ENCODE measurements at places on chromosomes 4 and X.

DNA sequence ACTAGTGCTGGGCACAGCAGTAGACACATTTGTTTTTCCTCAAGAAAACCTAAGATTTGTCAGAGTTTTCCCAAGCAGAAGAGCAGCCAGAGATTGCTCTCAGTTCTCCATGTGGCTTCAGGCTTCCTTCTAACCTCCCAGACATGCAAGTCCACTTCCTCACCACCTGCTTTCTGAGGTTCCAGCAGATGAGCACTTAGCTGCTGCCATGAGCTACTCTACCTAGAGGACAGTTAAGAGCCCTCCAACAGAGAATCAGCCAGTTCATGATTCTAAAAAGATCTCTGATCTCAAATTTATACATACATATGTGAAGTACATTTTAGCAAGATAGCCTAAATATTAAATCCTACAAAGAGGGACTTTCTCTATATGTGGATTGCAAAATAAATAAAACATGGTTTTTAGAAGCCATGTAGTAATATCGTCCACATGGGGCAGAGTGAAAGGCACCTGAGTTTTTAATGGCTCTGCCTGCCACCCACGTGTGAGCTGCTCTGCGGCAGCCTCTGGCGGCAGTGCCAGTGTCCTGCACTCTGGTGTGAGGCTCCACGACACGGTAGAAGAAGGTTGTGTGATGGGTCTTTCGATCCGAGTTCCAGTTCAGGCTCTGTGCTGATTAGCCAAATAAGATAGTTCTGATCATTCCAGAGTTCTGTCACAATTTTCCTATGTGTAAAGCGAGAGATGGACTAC is 10.3 kb downstream of the CYP4V2 start:
- peak; percentile 22 for DNase-seq

DNA sequence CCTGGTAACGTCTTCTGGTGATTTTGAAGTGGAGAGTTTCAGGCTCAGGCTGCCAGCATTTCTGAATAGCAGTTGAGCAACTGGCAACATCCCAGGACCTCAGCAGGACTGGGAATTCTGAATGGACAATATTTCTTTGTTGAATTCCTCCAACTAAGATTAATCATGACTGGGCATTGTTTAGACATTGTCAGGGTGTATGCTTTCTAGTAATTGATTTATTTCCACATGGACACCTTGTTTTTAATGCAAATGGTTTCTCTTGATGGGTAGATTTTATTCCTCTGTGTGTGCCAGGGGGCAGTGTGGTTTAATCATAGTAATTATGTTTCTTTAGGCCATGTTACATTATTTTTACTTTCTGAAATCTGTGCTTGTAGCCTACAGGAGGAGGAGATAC is 1004.7 kb upstream of the LCORL start:
- no peak for DNase-seq

DNA sequence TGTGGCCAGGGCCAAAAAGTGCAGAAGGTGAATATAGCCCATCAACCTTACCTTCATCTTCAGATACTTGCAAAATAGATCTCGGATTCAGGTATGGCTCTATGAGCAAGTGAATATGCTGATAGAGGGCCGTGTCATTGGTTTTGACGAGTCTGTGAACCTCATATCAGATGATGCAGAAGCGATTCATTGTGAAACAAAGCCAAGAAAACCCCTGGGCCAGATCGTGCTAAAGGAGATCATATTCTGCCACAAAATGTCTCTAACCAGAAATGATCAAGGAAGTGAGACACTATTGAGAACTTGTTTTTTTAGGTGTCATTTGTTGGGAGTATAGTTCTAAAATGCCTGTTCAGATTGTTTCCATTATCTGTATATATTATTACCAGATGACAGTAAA is 48.3 kb downstream of the PDK3 start:
- DNase-seq, result no peak

DNA sequence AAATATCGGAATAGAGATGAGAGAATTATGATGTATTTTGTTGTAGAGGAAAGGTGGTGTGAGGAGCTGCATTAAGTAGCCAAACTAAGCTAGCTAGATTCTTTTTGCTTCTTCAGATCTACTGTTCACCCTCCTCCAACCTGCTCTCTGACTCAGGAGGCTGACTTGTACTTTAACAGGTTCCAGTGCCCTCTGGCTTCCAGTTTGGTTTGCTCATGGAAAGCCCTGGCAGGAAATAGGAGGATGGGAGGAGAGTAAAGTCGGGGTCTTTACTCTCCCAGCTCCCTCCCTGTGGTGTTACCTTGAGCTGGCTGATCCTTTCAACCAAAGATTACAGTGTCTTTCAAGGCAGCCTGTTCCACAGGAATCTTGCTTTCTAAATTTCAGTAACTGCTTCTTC is 277.0 kb upstream of the EDA2R start:
- DNase-seq, result no peak

GRCh38 chrX:3144651-3145050 is 103.4 kb downstream of the ARSF start:
- DNase-seq, result no peak

GRCh38 chrX:43939187-43939926 is 33.8 kb downstream of the NDP start:
- DNase-seq, result no peak

GRCh38 chrX:31499109-31499508 is 427.3 kb upstream of the FTHL17 start:
- peak; percentile 68 for DNase-seq

- no peak for DNase-seq
Observed at GRCh38 chr4:122705547-122706117, 26.9 kb upstream of the BBS12 start.

- no peak for DNase-seq
Observed at GRCh38 chrX:46683048-46683447, 75.9 kb downstream of the SLC9A7 start.

GRCh38 chr4:102612210-102612609 is 111.1 kb downstream of the NFKB1 start:
- DNase-seq, result no peak

GRCh38 chr4:112604589-112604988 is 32.1 kb downstream of the ZGRF1 start:
- DNase-seq, result peak; percentile 48

DNA sequence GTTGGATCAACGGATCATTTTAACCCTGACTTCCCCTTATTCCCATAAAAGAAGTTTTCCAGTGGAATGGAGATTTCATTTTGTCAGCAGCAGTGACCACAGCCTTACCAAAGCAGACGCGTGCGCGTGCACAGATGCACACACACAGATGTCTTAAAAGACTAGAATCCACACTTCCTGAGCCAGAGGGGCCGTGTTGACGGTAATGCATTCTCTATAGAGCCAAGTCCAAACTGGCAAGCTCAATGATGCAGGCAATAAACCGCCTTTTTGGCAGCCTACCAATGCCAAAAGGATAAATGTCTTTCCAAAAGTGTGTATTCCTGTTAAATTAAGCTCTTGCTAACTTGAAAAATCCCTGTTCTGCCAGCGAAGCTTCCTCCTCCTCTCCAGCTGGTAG is 18.8 kb upstream of the CLDN34 start:
- peak; percentile 9 for DNase-seq

DNA sequence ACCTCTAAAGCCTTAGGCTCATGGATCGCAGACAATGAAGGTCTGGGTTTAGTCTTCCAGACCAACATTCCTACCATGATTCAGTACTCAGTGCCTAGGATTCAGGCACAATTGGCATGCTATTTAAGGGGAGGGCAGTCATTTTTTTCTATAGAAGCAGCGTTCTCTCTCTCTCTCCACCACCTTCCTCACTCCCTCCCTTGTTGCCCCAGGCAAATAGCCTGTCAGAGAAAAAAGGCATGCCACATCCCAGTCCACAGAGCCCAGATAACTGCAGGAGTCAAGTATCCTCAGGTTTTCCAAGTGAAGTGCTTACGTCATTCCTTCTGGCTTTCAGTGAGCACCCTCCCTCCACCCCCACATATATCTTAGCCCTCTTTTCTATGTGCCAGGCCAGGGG is 533.0 kb downstream of the BCOR start:
- DNase-seq, result no peak

- DNase-seq, result peak; percentile 94
Observed at GRCh38 chr4:23333946-23334878, 555.6 kb downstream of the PPARGC1A start.

DNA sequence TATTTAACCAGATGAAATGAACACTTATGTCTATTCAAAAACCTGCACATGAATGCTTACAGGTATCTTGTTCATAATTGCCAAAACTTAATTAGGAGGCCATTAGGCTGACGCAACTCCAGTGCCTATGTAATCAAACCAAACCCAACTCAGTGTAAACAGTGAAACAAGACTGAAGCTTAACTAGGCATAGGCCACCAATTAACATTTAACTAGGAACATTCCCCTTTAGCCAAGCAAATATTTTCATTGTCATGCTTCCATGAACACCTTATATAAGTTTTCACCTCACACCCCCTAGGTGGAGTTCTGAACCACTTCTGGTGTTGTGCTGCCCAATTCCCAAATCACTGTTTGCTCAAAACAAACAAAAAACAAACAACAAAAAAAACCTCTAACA is 686.0 kb downstream of the STPG2 start:
- no peak for DNase-seq

DNA sequence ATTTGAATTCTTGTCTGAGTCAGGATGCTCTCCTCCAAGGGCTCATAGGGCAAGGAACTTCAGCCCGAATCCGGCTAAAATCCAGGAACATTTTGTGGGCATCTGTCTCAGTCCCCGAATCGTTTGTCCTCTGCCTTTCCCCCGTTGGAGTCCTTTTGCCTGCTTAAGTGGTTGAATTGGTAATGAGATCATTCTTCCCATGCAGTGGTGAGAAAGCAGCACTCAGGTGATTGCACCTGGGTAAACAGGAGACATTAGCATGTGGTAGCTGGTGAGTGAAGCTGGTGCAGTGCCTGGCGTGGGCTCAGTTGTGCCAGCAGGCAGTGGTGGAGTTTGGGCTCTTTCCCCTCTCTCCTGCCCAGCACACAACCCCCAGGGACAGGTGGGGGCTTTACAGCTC is 61.9 kb upstream of the MTM1 start:
- DNase-seq, result no peak

DNA sequence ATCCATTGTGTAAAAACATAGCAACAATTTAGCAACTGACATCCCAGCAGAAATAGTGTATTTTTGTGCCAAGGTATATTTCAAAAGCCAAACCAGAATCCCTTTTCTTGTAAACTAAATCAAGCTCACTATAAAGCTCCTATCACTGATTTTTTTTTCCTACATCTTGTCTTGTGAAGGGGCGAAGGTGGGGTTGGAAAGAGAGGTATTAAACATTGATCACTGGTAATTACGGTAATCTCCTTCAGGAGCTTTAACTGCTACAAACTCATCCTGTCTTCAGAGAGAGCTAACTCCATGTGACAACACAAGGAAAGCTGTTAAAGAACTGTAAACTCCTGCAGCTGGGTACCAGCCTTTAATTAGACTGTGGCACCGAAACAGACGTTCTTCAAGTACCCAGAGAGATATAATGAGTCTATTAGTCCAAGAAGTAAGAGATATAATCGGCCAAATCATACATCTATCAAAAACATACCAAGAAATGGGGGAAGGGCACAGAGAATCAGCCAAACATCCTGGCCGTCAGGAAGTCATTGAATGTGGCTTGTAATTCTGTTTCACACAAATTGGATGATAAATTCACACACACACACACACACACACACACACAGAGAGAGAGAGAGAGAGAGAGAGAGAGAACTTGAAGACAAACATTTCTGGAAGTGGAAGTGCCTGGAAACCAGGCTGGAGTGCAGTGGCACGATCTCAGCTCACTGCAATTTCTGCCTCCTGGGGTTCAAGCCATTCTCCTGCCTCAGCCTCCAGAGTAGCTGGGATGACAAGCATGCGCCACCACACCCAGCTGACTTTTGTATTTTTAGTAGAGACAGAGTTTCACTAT is 111.9 kb upstream of the PPARGC1A start:
- DNase-seq, result peak; percentile 21

DNA sequence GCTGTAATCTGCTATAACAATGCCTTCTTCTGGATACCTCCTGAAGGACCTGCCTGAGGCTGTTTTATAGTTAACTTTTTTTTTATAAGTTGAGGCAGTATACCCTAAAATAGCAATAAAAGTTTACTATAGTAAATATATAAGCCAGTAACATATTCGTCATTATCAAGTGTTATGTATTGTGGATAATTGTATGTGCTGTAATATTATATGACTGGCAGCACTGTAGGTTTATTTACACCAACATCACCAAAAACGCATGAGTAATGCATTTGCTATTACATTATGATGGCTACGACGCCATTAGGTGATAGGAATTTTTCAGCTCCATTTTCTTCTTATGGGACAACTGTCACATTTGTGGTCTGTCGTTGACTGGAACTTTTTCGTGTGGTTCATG is 237.2 kb upstream of the PITX2 start:
- DNase-seq, result no peak

- DNase-seq, result peak; percentile 35
Observed at GRCh38 chr4:78024085-78024484, 33.0 kb upstream of the FRAS1 start.

- DNase-seq, result peak; percentile 1
Observed at GRCh38 chr4:162056990-162057389, 106.8 kb downstream of the FSTL5 start.

DNA sequence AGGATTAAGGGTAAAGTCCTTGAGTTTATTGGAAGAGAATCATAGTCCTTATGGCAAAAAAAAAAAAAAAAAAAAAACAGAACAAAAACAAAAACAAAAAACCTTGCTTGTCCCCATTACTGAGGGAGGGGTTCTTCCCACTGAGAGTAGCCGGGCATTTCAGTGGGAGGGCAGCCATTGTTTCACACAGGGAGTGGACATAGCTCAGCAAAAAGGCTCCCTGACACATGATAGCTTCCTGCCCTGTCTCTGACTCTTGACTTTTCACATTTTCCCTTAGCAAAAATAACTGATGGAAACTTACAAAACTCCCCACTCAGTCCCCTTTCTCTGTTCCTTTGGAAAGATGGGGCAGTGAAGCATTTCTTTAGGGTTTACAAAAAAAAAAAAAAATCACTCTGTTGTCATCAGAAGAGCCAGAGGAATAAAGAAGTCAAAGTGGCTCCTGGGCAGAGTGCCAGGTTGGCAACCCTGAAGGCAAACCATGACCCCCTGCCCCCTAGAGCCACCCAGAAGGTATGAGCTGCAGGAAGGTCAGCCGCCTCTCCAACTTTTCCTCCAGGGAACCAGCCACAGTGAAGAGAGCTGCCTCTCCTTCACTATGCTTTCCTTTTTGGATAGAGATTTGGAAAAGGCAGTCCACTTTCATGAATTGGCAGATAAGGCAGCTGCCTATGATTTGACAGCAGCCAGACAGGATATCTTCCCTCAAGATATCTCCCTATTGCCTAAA is 170.6 kb downstream of the KDR start:
- DNase-seq, result no peak

GRCh38 chr4:94506822-94507221 is 55.1 kb downstream of the PDLIM5 start:
- no peak for DNase-seq

GRCh38 chr4:1871471-1872021 is 353 bp downstream of the NSD2 start:
- DNase-seq, result peak; percentile 34

All from fibroblast of skin of right biceps (primary cell).